Activated T-cell treated with anti-CD3 and anti-CD28 coated beads, Interleukin-2, amount 50 U/mL, for 48 hours (primary cell): ENCODE measurements at places on chromosomes 5 and 9.
A peak's percentile ranks its signal among the peaks of the same experiment; 100 is the strongest.

- DNase-seq = no peak
Observed at GRCh38 chr5:140602147-140602546, 30.8 kb downstream of the CD14 start.

DNA sequence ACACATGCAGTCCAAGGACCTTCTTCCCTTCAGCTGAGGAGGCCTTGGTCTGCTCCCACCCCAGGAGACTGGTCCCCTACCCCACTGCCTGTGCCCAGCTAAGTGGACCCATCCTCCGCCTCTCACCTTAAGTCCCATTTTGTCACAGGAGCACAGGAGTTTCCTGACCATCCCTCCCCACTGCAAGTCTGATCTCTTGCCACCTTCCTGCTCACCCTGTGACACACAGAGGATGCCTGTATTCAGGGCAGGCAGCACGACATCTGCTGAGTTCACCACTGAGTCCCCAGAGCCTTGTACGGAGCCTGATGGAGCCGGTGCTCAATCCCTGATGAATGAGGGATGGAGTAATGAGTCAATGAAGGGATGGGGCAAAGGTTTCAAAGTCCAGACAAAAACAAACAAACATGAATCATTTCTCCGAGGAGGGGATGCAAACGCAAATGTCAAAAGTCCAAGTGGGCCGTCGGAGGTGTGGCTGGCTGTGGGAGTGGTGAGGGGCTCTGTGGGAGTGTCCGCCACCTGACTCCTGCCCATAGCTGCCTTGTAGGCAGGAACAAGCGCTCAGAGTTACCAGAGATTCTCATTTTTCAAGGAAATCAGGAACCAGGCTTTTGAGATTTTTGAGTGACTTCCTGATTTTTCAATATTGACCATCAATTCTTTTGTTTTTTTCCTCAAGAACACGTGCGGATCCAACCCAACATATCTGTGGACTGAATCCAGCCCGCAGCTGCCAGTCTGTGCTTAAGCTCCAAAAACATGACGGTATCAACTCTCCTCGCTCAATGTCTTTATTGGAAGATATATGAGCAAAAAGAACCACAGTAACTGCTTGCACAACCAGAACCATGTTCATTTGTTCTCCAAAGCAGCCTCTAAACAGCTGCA is 4.4 kb downstream of the RAPGEF1 start:
- DNase-seq = peak; percentile 41

- no peak for DNase-seq
Observed at GRCh38 chr9:111232997-111233790, 96.8 kb downstream of the OR2K2 start.

- DNase-seq = no peak
Observed at GRCh38 chr9:99948482-99948881, 42.0 kb downstream of the STX17 start.

DNA sequence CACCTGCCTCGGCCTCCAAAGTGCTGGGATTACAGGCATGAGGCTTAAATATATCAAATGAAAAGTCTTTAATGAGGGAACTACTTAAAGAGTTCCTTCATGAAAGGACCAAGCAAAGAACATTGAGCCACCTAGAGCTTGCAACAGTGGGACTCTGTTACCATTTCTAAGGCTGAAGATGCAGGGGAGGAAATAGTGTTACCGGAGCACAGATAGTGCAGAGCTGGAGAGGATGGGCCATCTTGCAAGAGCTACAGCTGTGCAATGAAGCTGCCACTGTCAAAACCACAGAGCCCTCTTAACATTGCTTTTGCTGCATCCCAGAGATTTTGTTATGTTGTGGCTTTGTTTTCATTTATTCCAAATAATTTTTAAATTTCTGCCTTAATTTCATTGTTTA is 77.1 kb upstream of the NAA35 start:
- no peak for DNase-seq

- DNase-seq = no peak
Observed at GRCh38 chr9:101037430-101037829, 8.9 kb downstream of the PLPPR1 start.

GRCh38 chr9:79551586-79551985 is 20.2 kb upstream of the TLE4 start:
- DNase-seq = no peak

DNA sequence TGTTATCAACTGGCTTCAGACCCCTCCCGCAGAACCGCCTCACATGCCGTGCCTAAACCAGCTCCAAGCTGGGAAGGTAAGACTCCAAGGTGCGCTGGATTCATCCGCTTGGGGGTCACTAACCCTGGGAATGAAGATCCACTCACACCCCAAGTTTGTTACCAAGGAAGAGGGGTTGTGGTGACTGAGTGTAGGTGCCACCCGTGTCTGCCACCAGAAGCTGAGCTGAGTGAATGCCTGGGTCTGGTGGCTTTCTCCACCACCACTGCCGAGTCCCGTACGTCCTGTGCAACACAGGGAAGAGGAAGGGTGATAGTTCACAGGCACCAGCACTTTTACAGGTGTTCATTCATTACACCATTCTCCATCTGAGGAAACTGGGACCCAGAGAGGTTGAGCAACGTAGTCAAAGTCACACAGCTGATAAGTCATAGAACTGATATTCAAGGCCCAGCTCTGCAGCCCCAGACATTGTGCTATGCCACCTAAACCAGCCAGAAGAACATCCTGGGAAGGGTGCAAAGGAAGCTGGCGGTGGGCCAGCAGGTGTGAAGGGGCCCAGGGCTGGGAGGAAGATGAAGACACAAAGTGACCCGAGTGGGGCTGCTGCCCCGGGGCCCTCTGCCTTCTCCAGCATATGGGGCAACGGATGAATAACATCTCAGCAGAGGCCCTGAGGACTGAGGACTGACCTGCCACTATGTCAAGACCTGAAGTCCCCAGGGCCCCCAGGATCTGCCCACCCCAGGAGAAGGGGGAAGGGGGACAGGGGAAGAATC is 70.9 kb upstream of the PPP1R26 start:
- DNase-seq = no peak

- DNase-seq = no peak
Observed at GRCh38 chr5:151572657-151573368, 18.3 kb downstream of the FAT2 start.

DNA sequence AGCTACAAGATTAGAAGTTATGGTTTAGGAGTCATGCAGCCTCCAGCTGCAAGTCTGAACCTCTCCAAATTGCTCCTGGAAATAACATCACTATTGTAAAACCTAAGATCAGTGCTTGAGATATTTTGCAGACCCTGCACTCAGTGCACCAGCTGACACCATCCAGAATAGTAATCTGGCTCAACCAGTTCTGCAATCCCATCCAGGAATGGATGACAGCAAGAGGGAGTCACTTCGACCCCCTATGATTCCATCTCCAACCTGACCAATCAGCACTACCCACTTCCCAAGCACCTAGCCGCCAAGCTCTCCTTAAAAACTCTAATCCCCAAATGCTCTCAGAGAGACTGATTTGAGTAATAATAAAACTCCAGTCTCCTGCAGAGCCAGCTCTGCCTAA is 37.9 kb upstream of the NR4A3 start:
- no peak for DNase-seq

- no peak for DNase-seq
Observed at GRCh38 chr9:112780450-112781036, 30.0 kb downstream of the SNX30 start.

DNA sequence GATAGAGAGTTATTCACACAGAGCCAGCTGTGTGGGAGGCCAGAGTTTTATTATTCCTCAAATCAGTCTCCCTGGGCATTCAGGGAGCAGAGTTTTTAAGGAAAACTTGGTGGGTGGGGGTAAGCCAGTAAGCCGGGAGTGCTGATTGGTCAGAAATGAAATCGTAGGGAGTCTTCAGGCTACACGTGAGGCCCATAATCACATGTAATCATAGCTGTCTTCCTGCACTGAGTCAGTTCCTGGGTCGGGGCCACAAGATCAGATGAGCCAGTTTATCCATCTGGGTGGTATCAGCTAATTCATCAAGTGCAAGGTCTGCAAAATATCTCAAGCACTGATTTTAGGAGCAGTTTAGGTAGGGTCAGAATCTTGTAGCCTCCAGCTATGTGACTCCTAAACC is 10.8 kb upstream of the TTC39B start:
- no peak for DNase-seq

GRCh38 chr5:78889369-78890140 is 95.6 kb downstream of the ARSB start:
- DNase-seq = no peak

DNA sequence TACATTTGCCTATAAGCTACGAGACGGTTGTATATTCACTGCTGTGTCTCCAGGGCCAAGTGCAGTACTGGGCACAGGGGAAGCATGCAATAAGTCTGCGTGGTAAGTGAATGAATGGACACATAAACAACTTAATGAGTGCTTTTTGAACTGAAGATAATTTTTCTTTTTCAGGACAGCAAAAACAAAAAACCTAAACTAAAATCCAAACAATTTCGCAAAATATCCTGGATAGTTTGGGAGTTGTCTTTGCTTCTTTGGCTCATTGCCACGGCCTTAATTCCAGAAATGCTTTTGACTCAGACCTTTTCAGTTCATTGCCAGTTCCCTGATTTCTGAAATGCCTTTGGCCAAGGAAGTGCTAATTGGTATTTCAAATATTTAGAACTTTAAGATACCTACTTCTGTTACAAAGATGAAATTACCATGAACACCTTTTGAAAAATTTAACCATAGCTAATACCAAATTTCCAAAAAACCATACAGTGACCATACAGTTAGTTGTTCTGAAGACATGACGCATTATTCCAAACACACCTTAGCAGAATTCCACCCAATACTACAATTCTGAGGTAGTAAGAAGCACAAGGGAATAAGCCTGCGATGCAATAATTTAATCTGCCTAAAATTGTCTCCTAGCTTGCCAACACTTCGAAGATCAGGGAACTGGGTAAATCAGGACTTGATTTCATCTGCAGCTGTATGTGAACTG is 42.8 kb downstream of the TEK start:
- no peak for DNase-seq
